GM03348 (cell line): ENCODE measurements at places on chromosomes 3 and 15.

GRCh38 chr3:7249493-7250076 is 388.7 kb downstream of the GRM7 start:
- no peak for DNase-seq

- DNase-seq, result no peak
These were observed 296.8 kb downstream of the OTOL1 start for GRCh38 chr3:161793194-161793930.

GRCh38 chr3:34703053-34703452 is 904.6 kb downstream of the PDCD6IP start:
- DNase-seq, result no peak

GRCh38 chr15:44788748-44789147 is 52.4 kb downstream of the TRIM69 start:
- DNase-seq, result no peak

GRCh38 chr15:27249046-27249759 is 278.2 kb downstream of the GABRG3 start:
- no peak for DNase-seq

GRCh38 chr3:144105542-144105941 is 133.9 kb downstream of the DIPK2A start:
- DNase-seq, result no peak

- no peak for DNase-seq
These were observed 3.3 kb upstream of the TIPIN start for GRCh38 chr15:66359740-66360139.

DNA sequence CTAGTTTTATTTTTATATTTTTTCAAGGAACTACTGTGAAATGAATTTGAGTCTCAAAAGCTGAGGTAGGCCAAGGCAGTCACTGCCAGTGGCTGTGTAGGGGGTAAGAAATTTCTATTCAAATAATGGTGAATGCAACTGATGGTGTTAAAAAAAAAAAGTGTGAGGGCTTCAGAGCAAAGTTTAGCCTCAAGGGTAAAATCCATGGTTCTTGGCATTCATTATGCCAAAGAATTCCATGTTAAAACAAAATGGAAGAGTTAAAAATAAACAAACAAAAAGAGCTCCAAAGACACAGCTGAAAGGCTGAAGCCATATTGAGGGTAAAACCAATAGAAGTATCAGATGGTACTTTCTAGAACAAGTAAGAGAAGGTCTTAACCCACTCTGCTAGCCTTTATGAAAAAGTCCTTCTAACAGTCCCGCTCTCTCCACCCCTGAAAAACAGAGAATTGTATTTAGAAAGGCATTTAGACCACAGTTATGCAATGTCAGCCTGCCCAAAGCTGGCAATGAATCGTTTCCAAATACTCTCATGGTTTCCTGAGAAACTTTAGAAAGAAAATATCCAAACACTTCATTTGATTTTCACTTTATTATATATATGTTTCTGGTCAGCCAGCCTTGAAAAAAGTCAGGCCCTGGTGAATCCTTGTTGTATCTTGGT is 158.4 kb upstream of the GMNC start:
- DNase-seq, result peak; percentile 44

- DNase-seq, result no peak
These were observed 15.0 kb upstream of the CCDC39 start for GRCh38 chr3:180694321-180694720.

DNA sequence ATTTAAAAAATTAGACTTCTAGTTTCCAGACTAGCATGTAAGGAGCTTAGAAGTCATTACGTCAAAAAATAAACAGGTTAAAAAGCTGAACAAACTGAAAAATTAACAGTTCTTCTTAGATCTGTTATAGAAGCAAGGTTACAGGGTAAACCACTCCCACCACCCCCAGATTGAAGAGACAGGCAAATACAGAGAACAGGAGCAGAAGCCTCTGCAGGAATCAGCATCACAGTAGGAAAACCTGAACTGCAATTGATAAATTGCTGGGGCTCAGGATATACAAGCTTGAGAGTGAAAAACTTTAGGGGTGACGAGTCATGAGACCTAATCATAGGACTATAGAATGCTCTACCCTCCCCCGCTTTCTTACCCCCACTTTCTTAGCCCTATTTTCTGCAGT is 222.3 kb downstream of the UBE2E2 start:
- DNase-seq, result no peak

DNA sequence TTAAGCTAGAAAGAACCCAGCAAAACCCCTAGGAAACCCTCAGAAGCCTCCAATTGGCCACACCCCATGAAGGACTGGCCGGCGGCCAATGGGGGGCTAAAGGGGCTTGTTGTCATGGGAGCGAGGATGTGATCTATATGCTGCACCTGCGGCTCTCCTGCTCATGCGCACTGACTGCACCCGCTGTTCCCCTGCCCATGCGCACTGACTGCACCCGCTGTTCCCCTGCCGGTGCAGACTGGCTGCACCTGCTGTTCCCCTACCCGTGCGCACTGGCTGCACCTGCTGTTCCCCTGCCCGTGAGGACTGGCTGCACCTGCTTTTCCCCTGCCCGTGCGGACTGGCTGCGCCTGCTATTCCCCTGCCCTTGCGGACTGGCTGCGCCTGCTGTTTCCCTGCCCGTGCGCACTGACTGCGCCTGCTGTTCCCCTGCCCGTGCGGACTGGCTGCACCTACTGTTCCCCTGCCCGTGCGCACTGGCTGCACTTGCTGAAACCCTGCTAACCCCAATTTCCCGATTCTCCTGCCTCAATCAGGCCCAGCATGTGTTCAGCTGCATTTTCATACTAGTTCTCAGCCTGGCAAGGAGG is 16.8 kb upstream of the MCCC1 start:
- no peak for DNase-seq

- DNase-seq, result no peak
These were observed 50.8 kb upstream of the MRPS22 start for GRCh38 chr3:139292711-139293664.

- DNase-seq, result no peak
These were observed 79.4 kb upstream of the MRPS22 start for GRCh38 chr3:139264375-139264774.

DNA sequence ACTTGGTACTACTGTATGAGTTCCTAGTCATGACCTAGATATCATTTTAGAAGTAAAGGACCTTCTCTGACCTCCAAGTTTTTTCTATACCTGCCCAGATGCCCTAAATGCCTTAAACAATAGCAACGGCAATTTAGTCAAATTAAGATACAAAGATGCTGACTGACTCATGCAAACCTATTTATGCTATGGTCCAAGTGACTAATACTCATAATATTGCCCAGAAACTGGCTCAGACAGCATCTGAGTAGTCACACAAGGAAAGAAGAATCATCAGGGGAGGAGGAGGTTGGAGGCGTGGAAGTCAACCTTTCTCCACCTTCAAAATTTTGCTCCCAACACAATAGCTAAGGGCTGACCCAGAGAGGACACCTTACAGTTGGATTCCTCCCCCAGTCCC is 6.8 kb downstream of the FYCO1 start:
- peak; percentile 77 for DNase-seq

- no peak for DNase-seq
These were observed 9.9 kb upstream of the ARIH1 start for GRCh38 chr15:72464251-72464650.

- DNase-seq, result peak; percentile 22
These were observed 192.4 kb upstream of the VEPH1 start for GRCh38 chr3:157695586-157695985.

DNA sequence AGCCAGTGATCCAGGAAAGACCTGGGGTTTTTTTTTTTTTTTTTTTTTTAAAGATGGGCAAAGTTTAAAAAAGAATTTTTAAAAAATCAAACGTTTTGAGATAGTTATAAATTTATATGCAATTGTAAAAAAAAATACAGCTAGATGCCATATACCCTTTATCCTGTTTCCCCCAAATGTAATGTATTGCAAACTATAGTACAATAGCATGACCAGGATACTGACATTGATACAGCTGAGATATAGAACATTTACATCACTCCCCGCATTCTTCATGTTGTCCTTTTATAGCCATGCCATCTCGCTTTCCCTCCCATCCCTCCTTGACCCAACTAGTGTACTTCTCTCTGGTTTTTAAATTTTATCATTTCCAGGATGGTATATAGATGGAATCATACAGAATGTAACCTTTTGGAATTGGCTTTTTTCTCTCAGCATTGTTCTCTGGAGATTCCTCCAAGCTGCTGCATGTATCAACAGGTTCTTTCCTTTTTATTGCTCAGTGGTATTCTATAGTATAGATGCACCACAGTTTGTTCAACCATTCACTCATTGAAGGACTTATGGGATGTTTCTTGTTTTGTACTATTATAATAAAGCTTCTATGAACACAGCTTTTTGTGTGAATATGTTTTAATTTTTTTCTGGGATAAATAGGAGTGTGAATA is 104.9 kb downstream of the CGNL1 start:
- DNase-seq, result no peak

- no peak for DNase-seq
These were observed 10.9 kb downstream of the FLNB start for GRCh38 chr3:58018892-58019742.

- DNase-seq, result no peak
These were observed 21.1 kb downstream of the C3orf62 start for GRCh38 chr3:49255718-49256511.

DNA sequence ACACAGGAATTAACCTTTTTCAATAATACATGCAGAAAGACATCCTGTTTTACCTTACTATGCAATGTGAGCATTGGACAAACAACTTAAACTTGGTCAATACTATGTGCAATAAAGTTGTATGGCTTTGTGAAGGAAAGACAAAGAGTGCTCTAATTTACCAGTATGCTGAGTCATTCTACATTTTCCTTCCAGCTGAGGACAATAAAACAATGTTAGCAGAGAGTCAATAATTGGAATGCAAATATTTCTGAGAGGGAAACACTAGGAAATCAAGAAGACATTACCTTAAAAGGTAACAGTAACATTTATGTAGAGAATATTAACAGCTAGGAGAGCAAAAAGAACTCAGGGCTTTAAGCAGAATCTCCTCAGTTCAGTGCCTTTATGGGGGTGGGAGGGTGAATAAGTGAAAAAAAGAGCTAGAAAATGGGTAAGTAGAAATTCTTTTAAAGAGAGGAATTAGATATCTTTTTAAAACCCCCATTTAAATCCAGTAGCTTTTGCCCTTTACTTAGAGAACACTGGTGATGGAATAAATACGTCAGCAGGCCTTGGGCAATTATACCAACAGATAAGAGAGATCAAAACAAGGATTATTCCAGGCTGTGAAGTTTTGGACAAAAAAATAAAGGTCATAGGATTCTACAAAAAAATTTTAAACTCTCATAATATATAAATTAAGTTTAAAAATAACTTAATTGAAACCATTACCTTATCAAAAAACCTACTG is 11.6 kb upstream of the HGD start:
- peak; percentile 37 for DNase-seq

DNA sequence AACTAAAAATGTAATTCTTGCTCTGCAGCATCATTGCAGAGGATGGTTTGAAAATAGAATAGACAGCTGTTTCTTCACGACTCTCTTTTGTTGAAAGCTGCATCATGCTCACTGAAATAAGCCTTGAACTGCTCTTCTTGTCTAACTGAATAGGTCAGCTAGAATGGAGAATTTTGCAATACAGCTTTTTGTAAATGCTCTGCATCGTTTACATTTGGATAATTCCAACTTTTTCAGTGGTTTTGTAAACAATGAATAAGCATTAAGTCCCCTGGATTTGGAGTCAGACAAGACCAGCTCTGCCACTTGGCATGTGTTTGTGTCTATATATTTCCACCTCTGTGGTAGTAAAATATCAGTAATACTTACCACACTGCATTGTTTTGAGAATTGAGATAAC is 95.2 kb downstream of the PLSCR2 start:
- peak; percentile 24 for DNase-seq

DNA sequence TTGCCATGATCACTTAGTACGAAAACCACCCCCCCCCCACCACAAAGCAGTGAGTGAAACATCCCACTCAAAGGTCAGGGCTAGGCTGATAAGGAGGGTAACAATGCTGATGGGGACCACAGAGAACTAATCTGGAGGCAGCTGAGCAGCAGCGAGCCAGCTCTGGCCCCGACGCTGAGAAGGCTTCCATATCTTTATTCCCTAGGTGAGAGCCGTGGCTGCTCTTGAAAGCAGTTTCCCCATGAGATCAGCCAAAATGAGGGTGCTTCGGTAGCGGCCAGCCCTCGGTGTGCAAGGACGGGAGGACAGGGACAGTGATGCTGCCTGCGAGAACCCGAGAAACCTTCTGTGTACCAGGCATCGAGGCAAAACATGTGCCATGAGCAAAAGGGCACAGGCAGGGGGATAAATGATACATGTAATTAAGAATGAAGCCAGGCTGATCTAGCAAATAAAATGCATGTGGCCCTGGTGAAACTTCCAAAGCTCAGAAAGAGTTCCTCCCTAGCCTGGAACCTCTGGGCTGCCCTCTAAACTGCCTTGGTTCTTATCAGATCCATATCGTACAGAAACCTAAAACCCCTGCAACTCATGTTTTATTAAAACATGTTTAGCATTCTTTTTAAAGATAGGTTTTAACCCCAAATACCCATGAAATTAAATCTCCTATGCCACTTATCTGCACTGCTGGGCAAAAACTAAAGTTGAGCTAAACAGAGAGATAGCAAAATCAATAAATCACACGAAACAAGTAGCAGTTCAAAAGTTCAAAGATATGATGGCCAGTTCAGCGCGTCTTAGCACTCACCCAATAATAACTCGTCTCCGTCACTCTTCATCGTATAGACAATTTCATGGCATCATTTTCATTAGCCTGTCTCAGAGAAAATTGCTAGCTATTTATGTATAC is 337.3 kb downstream of the FOXP1 start:
- DNase-seq, result no peak

DNA sequence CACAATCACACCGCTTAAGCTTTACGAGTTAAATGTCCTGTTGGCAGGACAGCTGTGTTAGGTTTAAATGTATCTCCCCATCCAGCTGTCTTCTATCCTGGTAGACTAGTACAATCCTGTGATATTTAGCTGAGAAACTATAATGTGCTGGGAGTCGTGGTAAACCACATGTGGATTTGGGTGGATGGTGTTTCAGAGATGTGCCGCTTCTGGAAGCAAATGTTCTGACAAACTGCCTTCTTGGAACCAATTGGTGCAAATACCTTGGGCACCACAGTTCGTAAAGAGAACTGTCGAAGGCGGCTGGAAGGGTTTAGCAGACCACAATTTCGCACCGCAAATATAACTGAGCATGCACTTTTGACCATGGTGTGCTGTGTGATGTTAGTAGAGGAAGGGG is 15.0 kb downstream of the SCG5 start:
- DNase-seq, result no peak

GRCh38 chr3:197216914-197217313 is 81.5 kb downstream of the DLG1 start:
- DNase-seq, result peak; percentile 15

GRCh38 chr3:125051715-125052581 is 3.8 kb downstream of the HEG1 start:
- DNase-seq, result peak; percentile 67

GRCh38 chr3:66795365-66795764 is 202.7 kb upstream of the KBTBD8 start:
- DNase-seq, result peak; percentile 6
